Adrenal gland (tissue), 19 donors: ENCODE measurements at places on chromosomes 6 and 20. TPM values are rescaled to one million over a fixed set of nuclear protein-coding genes. Genes with fewer than 3 reads are reported as not detected.
A peak's percentile ranks its signal among the peaks of the same experiment; 100 is the strongest.

DNA sequence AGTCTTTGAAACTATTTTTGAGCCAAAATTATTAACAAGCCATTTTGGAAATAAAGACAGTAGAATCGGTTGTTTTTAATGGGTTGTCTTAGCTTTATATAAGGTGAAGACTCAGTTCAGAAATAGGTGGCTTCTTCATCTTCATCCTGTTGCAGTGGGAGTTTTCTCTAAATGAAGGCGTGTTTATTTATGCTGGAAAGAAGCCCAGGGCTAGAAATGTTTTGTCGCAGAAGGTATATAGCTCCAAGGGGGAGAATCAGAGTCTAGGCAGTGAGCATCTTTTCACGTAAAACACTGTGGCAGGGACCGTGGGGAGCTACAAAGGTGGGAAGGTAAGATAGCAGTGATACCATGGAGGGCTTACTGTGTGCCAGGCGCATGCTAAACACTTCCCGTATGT is 34.3 kb downstream of the FARS2 start:
- no peak for DNase-seq

DNA sequence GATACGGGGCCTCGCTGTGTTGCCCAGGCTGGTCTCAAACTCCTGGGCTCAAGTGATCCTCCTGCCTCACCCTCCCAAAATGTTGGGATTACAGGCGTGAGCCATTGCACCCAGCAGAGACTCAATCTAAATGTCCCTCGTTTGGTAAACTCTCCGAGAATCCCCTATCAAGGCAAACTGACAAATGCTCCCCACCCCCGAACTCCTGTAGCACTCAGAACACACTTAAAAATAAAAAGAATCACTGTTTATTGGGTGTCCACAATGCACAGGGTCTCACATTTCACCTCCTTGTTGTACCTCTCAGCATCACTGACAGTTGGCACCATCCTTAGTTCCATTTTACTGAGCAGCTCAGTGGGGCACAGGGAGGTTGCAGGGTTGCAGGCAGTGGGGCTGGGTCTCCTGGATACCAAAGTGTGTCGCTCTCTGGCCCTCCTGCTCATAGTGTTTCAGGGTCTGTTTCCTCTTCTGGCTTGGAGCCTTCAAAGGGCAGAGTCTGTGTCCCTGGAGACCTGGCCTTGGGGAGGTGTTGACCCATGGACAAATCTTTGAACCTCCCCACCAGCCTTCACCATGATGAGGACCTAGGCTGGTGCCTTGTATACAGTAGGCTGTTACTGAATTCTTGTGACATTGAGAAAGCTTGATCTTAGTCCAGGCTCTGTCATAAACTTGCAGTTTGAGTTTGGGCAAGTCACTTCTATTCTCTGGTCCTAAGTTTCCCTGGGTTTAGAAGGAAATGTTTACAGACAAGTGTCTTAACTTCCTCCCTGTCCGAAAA is 8.5 kb upstream of the SRC start:
- no peak for DNase-seq

Gene GRM1
- total RNA-seq: not detected

DNA sequence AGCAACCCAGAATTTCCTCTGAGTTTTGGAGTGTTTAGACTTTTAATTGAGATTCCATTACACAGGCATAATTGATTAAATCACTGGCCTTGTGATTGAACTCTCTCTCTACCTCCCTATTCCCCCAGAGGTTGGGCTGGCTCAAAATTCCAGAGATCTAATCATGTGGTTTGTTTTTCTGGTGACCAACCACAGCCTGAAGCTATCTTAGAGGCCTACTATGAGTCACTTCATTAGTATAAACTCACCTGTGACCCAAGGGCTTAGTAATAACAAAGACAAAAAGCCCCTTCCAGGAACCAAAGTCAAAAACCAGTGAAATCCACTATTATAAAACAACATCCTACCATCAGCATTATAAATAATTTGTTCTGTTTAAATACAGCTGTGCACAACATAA is 992.5 kb upstream of the CITED2 start:
- no peak for DNase-seq

DNA sequence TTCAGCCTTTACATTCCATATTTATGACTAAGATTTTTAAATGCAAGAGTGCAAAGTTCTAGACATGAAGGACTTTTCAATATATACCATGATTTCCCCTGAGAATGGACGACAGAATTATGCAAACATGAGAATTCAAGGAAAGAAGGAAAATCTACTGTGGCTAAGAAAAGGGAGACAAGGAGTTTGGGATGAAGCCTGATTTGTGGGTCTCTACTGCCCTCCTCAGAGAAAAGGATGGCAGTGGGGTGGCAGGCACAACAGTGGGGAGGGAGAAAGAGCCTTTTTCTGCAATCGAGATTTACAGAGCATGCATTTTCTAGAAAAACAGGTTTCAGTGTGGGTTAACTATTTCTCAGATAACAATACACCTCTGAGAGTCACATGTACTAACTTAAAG is 466.9 kb upstream of the NRSN1 start:
- DNase-seq: no peak

DNA sequence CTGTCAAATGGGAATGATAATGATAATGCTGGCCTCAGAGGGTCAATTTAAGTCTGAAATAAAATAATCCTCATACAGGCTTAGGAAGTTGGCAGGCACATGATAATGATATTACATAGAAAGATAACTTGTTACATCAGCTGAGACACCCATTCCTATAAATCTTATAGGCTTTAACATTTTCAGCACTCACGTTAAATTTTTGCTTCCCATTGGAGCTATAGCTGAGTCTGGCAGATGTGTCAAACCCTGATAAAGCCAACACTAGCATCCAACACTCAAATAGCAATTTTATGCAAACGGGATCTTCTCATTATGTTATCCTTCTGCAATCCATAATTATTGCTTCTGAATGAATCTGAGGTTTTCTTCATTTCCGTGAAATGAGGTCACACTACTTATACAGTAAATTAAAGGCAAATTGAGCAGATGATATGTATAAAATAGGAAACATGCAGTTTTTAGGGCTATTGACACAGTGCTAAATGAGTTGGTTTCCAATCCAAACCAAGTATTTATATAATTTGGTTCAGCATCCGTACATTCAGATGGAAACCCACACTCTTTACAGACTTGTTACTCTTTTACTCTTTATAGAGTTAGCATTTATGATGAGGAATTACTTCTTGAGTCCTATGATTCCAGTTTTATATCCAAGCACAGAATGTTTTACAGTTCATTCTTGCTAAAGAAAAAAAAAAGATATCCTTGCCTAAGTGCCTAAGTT is 481.6 kb downstream of the BTBD3 start:
- no peak for DNase-seq

DNA sequence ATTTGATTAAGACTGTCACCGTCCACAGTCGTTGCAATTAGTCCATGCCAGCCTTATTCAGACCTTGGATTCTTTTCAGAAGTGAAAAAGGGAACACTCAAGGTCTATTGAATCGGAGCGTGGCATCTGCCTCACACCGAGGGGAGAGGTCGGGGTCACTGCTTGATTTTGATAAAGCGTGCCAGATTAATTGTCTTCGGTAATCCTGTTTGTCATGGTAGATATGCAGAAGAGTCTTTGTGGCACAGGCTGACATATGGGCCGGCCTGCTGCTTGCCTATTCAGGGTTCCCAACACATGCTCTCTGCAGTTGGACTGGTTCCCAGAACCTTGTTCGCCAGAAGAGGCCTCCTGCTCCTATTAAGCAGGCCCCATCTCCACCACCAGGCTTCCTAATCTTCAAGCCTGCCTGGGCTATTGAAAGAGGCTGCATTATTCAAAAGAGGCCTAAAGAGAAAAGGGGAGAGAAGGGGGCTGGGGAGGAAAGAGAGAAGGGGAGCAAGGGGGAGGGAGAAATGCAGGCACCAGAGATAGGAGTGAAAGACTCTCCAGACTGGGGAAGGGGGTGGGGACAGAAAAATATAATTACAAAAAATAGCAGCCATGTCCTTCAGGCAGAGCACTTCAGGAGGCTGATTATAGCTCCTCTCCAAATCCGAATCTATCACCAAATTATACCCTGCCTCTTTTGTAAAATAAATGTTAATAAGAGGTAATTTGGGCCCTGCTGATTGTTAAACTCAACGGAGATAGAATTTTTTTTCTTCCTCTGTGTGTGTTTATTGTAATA is 611.3 kb downstream of the HDGFL1 start:
- DNase-seq: peak; percentile 41

DNA sequence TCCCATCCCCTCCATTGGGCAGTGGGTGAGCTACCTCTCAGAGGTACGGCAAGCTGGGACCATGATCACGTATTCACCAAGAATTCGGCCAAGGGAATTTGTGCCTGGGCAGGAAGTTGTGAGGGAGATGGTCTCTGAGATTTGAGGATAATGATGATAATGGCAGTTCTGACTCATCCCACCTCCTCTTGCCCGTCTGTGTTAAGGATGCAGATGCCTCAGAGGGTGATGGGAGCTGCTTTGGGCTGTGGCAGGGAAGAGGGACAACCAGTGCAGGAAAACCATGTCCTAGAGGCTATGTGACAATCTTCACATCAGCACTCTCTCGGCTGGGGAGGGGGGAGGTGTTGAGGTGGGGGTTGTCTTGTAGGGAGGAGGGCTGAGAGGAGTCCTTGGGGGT is 4.3 kb downstream of the TGM6 start:
- no peak for DNase-seq

DNA sequence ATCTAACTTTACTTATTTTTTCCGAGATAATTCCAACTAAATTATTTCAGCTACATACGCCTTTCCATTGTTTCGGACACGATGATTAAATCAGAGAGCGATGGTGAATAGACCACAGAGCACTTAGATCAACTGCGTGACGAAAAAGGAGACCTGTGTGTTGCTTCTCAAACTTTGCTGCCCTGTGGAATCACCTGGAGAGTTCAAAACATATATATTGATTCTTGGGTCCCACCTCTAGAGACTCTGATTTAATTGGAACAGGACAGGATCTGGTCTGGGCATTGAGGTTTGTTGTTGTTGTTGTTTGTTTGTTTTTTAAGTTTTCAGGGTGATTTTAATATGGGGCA is 401 bp upstream of the TNFRSF21 start:
- no peak for DNase-seq
